ENCODE measurements at places on chromosomes 5 and 9. TPM values are rescaled to one million over a fixed set of nuclear protein-coding genes. Genes with fewer than 3 reads are reported as not detected.

GRCh38 chr9:18947892-18948339, 85.1 kb downstream of the SAXO1 start:
- no peak for DNase-seq

DNA sequence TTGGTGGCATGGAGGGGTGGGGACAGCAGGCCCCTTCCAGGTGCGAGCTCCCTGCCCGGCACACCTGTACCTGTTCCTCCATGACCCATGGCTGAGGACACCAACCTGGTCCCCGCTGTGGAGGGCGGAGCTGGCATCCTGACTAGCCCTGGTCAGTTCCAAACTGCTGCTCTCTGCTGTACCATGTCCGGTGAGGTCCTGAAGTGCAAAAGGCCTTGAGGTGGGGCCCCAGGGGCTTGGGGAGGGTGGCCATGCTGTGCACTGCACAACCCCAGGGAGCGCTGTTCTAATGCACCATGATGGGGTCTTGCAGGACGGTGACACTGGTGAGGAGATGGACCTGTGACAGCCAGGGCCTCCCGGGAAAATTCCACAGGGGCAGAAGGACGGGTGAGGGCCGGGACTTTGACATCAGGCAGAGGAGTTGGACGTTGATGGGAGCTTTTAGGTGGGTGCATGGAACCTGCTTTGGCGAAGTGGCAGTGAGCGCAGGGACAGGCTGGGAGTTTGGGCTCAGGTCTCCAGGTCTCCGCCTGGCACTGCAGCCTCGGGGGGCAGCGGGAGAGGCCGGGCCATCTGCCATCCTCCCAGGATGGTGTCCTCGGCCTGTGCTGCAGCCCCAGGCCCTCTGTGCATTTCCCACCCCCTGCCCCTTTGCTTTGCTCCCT, 38.9 kb downstream of the COL5A1 start:
- DNase-seq: no peak

Gene KCNN2
- not detected for total RNA-seq

DNA sequence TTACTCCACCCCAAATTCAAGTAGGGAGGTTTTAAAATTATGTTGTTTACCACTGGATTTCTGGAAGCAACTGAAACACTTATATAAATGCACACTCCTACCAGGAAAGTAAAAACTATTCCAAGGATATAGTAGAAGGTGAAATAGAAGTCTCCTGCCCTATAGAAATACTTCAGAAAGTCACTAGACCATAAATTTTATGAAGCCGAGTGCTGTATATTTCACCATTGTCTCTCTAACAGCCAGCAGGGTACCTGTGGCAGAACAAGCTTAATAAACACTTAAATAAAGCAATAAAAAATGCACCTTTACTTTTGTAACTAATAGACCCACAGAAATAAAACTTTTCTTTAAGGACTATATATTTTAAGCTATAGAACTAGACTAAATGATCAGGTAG, 631.6 kb downstream of the PDE4D start:
- DNase-seq: no peak

DNA sequence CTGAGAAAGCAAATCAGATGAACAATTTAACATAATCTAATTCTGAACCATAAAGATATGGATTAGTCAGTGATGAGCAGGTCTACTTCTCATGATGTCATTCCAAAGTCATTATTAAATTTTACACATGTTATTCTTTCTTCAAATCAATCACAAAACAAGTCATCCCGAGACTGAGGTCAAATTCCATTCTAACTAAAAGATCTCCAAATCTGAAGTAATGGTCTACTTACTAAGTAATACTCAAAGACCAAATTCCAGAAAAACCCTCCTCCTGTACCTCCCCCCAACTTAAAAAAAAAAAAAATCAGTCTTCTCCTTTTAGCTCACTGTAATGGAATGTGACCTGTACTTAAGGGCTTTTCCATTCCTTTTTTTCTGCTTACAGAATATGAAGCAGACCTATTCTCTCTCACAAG, 4.7 kb downstream of the PFDN1 start:
- DNase-seq: peak; percentile 72
